ENCODE measurements at places on chromosomes 12 and 14. TPM values are rescaled to one million over a fixed set of nuclear protein-coding genes. Genes with fewer than 3 reads are reported as not detected.

Gene KCNK10
- not detected for total RNA-seq

Gene DDX11
- total RNA-seq: 5.1 TPM

Gene PARP2
- 15.6 TPM for total RNA-seq

Gene STXBP6
- total RNA-seq: 21.7 TPM

Gene PHC1
- 23.4 TPM for total RNA-seq

Gene NDUFA12
- 353 TPM for total RNA-seq

Gene OR4K15
- not detected for total RNA-seq

Gene RNASE1
- 294 TPM for total RNA-seq

Gene MIP
- total RNA-seq: not detected
